Stimulated activated CD4-positive, alpha-beta T cell treated with anti-CD3 and anti-CD28 coated beads, TNF-alpha, amount 100 ng/mL, for 24 hours (primary cell): ENCODE measurements at places on chromosomes 6 and 20.

DNA sequence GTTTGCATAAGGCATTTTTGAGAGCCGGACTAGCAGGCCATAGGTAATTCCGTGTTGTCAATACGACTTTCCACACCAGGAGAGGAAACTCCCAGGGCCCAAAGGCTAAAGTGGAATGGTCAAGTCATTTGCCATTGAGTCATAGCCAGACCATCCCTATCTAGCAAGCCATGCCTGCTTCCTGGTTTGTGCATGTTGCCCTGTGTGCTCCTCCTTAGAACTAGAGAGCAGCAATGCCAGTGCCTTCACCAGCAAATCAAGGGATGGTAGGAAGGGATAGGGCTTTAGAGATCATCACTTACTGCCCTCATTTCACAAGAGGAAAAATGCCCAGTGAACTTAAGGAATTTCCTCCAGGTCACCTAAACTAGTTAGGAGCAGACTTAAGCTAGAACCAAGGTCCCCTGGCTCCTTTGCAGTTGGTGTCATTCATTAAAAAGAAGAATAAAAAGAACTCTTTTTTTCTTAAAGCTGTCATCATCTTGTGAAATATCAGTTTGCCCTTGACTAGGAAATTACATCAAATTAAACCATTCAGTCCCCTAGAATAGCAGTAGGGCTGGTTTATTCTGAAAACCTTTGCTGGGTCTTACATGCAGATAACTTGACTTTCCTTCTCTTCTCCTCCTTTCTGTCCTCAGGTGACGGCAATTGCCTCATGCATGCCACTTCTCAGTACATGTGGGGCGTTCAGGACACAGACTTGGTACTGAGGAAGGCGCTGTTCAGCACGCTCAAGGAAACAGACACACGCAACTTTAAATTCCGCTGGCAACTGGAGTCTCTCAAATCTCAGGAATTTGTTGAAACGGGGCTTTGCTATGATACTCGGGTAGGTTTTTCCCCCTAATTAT is 7.4 kb downstream of the TNFAIP3 start:
- no peak for DNase-seq

- no peak for DNase-seq
These were observed 1513.7 kb downstream of the GRIK2 start for GRCh38 chr6:102907181-102907580.

DNA sequence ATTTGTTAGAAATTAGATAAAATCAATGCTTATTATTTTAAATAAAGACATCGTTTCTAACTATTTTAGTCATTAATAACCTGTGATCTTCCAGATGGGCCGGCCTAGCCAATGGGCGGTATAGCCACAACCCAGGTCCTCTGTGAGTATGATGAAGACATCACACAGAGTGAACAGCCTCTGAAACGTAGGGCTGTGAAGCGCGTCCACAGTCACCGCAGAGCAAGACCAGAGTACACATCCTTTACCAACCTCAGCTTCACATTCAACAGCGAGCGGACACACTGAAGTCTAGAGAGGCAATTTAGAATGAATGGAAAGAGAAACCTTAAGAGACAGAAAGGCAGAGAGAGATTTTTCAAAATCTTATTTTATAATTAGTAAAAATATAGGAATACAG is 125.0 kb upstream of the RPS6KA2 start:
- no peak for DNase-seq

DNA sequence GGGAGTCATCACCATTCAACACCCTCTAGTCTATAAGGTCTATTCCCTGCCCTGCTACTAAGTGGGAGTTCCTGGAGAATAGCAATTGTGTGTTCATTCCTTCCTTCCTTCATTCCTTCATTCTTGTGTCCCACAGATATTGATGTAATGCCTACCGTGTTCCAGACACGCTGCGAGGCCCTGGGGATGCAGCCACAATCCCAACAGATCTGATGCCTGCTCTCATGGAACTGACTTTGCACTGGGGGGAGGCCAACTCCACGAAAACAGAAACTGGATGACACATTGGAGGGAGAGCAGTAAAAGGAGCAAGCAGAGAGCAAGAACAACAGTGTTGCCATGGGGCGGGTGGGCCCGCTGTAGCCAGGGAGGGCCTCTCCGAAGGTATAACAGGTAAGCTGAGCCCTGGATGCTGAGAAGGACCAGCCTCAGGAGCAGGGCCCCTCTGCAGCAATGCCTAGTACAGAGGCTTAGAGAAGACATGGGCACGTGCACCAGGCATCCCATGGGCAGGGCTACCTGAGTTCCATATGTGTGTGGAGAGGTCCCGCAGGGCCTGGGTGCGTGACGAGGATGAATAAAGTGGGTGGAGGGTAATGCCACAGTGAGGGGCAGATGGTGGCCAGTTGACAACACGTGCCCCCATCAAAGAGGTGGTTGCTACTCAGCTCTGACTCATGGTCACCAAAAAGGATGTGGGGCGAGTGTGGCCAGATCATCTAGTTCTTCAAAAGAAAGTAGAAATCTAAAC is 173.9 kb downstream of the NFATC2 start:
- DNase-seq, result no peak

DNA sequence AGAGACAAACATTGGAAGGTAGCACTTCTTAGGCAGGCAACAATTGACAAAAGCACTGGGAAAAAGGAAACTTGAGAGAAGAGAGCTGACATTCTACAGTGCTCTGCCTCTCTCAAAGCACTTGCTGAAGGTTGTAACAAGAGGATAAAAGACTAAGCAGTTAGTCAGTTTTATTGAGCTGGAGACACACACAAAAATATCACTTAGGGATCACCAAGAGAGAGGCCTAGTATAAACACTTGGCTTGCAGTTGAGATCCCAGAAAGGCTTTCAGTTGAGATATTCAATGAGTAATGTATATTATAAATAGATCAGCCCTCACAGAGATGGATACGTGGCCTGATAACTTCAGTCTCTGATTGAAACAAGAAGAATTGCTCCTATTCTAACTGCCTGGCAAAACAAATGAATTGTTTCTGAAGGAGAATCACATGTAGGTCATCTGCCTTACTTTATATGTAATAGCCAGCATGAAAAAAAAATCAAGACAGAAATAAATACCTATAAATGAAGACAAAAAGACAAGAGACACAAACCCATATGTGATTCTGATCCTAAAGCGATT is 747.2 kb upstream of the MAN1A1 start:
- no peak for DNase-seq

DNA sequence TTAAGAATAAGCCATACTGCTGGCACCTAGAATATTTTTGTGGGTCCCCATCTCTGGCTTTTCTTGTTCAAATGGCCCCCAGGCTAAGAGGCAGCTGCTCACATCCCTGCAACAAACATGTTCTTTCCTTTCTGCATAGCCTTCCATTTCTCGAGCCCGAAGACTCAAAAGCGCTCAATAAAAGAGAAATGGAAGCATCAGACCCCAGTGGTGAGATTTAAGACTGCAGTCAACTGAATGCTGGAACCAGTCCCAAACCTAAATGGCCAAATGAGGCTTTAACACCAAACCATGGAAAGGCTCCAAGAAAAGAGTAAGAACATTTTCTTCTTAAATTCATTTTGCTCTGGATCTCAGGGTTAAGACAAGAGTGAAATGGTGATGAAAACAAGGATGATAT is 122.1 kb upstream of the TRAF3IP2 start:
- no peak for DNase-seq

GRCh38 chr6:1227600-1227934 is 84.3 kb upstream of the FOXQ1 start:
- DNase-seq, result no peak

DNA sequence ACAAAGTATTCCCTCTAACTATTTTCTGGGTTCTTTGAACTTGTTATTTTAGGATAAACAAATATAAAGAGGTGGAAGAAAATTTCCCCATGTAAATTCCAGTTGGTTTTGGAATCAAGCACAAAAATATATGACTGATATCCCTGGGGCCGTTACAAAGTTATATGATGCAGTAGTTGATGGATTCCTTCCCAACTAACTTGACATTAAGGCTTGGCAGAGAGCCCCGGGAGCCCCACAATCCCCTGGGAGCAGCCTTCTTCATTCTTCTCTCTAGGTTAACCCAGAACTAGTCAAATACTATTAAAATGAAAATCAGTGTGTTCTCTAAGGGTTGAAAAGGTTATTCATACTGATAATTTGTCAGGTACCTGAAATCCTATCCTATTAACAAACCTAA is 508.9 kb upstream of the SOX4 start:
- no peak for DNase-seq

GRCh38 chr6:25122001-25122400 is 157.2 kb upstream of the CARMIL1 start:
- no peak for DNase-seq

DNA sequence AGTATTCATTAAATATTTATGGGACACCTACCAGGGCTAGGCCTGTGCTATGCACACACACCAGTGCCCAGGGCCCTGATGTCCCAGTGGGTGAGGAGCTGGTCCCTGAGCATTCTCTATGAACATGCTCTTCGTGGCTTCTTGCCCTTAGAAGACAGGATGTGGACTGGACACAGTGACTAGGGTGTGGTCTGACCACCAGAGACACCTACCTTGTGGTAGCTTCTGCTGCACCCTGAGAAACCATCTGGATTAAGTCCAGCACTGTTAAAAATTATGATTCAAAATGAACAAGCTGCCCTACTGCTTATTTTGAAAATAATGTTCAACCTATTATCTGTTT is 112.9 kb upstream of the RPS6KA2 start:
- no peak for DNase-seq

DNA sequence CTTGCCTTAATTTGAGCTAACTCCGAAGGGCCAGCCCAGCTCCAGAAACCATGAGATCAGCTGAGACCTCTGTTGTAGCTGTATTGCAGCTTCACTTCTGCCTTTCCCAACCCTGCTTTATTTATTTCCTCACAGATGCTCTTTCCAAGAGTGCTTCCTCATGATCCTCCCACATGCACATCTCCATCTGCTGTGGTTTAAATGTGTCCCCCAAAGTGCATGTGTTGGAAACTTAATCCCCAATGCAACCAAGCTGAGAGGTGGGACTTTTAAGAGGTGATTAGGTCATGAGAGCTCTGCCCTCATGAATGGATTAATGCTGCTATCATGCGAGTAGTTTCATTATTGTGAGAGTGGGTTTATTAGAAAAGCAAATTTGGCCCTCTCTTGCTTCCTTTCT is 164.4 kb upstream of the TAB2 start:
- DNase-seq, result no peak

DNA sequence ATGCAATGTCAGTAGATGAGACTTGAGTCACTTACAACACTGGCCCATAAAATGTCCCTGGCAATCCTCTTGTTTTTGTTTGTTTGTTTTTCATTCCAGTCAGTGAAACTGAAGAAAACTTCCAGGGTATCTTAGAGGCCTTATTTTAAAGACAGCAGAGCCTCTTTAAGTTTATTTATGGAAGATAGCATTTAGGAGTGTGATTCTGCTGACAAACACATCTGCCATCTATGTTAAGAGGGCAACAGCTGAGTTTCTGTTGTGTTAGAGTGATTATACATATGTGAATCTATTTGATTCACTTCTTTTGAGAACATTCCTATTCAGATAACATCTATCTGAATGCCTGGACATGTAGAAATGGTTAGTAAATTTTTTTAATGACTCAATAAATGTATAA is 812.6 kb downstream of the TENT5A start:
- no peak for DNase-seq

DNA sequence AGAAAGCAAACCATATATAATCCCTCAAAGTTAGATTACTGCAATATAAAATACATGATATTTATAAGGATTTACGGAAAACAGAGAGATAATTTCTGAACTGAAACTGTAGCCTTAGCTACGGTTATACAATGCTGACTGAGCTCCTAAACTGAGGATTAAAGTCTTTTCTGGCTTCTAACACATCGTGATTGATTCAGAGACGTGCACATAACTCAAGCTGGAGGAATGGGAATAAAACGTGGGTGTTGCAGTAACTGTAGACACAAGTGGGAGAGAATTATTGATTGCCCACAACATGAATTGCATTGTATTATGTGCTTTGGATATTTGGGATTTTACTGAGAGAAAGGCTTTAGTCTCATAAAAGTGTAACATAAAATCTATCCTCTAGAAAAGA is 418.0 kb upstream of the OPRM1 start:
- DNase-seq, result no peak
